ENCODE measurements at places on chromosomes 16 and 17.

GRCh38 chr16:3945751-3946603, 65.5 kb upstream of the CREBBP start:
- DNase-seq = peak; percentile 97

GRCh38 chr16:9957002-9957401, 225.2 kb downstream of the GRIN2A start:
- DNase-seq = no peak

DNA sequence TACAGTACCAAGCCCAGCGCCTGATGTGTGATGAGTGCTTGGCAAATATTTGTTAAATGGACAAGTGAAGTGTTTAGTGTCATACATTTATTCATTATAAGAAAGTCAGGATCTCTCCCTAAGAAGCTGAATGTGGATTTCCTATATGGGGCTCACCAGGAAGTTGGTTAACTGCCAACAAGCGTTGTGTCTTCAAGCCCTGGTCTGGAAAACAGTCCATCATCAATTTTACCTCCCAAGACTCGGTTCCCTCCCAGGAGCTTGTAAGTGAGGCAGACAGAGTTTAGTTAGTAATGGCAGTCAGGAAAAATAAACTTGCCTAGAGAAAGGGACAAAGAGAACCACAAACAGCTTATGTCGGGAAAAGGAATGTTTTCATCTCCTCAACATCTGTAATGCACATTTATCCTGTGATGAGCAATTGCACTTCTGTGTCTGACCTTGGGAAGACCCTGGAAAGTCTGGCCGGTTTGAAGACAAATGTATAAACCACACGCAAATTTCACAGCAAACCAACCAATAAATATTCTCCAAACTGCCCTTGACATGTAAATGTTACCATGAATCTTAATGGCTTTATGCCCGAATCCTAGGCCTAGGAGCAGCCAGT, 28.3 kb downstream of the C16orf95 start:
- DNase-seq = peak; percentile 79

GRCh38 chr16:84585886-84586285, 32.0 kb downstream of the COTL1 start:
- no peak for DNase-seq

- no peak for DNase-seq
Observed at GRCh38 chr17:69547947-69548346, 133.4 kb downstream of the MAP2K6 start.

GRCh38 chr16:27729516-27730304, 179.8 kb downstream of the KATNIP start:
- peak; percentile 87 for DNase-seq

- no peak for DNase-seq
Observed at GRCh38 chr17:73902416-73903181, 258.4 kb upstream of the SDK2 start.

- DNase-seq = no peak
Observed at GRCh38 chr16:625977-626765, 4.6 kb upstream of the WFIKKN1 start.

GRCh38 chr17:65463242-65463641, 98.2 kb downstream of the AXIN2 start:
- DNase-seq = peak; percentile 94

GRCh38 chr17:57627591-57627990, 117.5 kb downstream of the CCDC182 start:
- DNase-seq = no peak

DNA sequence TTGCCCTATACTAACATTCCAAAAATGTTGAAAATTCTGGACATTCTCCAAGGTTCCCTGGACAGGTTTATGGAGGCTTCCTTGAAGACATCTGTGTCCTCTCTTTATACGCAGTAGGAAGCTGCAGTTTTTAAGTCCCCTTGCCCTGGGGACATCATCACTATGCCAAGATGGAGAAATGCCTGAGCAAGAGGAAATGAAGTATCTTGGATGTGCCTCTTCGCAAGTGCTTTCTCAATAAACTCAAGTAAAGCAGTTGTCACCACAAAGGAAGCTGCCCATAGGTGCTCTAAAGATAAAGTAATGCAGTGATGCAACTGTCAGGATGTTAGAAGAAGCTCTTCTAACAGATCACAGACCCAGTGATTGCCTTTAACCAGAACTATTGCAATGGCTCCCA, 71.0 kb downstream of the CDYL2 start:
- DNase-seq = no peak

DNA sequence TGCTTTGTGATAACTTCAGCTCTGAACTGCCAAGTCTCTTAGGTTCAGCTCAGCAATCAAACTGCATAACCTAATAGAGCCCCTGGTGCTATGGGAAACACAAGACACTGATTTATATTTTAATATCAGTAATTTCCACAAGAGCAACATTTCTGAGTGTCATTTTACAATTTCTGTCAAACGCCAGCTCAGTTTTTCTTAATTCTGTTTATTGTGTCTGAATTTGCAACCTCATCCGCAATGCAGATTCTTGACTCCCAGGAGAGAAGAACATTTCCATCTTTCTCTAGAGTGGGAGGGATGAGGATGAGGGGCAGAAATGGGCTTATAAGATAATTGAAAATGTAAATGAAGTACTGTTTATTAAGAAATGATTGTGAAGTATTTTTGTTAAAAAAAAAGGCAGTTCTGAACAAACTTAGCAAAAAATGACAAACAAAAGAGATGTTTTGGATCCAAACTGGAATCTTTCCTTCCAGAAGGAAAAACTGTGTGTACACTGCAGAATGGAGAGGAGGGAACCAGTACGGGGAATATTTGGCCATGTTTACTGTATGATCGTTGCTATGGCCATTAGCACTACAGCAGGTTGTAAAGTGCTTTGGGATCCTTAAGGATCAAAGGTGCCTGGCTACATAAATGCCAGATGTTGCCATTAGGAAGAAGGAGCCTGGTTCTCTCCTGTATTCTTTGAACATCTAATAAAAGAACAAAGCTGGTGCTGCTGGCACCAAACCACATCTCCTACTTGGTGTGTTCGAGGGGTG, 7.4 kb upstream of the PMFBP1 start:
- DNase-seq = no peak

DNA sequence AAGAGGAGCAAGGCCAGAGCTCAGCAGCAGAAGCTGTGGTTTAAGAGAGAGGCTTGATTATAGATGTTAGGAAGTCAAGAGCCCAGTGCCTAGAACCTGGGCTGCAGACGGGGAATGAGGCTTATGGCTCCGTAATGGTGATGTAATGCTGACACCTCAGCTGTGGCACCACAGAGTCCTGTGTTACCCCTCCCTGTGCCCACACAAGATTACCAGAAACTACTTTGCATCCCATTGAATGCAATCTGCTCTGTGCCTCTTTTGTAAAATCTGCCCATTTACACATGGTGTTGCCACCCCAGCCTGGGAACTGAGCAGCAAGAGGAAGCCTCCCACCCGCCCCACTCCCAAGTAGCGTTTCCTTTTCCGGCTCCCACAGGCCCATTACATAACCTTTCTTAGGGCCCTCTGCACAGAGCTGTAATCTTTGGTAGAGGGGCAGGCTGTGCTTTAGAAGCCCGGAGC, 57.0 kb downstream of the PITPNC1 start:
- DNase-seq = no peak

- no peak for DNase-seq
Observed at GRCh38 chr16:24978370-24978914, 36.7 kb downstream of the ARHGAP17 start.

DNA sequence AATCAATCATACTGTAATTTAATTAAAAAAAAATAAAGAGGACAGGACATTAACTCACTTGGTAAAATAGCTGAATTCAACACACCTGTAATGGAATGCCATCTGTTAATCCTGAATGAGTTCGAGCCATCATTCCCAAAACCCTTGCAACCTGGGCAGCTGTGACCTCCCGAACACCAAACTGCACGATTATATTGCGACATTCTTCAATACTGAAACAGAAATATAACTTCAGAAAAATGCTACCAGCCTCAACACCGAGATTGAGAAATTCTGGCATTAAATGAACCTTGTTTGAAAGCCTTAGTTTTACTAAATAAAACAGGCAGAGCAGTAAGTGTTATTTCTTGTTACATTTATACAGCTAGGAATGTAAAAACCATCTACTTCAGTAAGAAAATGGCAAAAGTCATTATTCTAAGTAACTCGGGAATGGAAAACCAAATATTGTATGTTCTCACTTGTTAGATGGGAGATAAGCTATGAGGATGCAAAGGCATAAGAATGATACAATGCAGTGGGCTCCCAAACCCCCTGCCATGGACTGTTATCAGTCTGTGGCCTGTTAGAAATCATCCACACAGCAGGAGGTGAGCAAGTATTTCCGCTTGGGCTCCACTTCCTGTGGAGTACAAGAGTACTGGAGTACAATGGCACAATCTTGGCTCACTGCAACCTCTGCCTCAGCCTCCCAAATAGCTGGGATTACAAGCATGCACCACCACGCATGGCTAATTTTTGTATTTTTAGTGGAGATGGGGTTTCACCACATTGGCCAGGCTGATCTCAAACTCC, 46.5 kb downstream of the CNOT1 start:
- no peak for DNase-seq

GRCh38 chr16:23847948-23848347, 12.2 kb downstream of the PRKCB start:
- no peak for DNase-seq

GRCh38 chr16:82382521-82382920, 212.5 kb upstream of the MPHOSPH6 start:
- no peak for DNase-seq

- DNase-seq = no peak
Observed at GRCh38 chr17:29962656-29963055, 21.2 kb downstream of the EFCAB5 start.

DNA sequence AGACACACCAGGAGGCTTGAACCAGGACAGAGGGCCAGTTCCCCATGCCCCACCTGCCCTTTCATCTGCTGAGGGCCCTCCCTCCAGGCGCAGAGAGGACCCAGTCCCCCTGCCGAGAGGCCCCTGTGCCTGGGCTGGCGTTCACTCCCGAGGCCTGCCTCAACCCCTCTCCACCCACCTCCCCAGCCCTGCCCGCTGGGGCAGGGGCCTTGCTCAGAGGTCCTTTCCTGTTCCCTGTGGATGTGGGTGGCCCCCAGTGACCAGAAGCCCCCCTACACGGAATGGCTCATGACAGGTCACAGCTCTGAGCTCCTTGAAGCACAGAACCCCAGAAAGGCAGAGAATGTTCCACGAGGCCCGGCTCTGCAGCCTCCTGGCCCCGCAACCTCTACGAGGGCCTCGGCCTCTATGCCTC, 6.7 kb downstream of the TMC6 start:
- DNase-seq = no peak

GRCh38 chr17:77579131-77579530, 379.4 kb upstream of the TNRC6C start:
- no peak for DNase-seq

- DNase-seq = no peak
Observed at GRCh38 chr17:3697103-3697476, 1.1 kb upstream of the P2RX5 start.

- DNase-seq = peak; percentile 74
Observed at GRCh38 chr17:43021741-43022512, at the start of gene VAT1. Gene VAT1, minus strand, starts transcription at chr17:43022385. Its CDS starts 63 bp downstream, at chr17:43022322.

DNA sequence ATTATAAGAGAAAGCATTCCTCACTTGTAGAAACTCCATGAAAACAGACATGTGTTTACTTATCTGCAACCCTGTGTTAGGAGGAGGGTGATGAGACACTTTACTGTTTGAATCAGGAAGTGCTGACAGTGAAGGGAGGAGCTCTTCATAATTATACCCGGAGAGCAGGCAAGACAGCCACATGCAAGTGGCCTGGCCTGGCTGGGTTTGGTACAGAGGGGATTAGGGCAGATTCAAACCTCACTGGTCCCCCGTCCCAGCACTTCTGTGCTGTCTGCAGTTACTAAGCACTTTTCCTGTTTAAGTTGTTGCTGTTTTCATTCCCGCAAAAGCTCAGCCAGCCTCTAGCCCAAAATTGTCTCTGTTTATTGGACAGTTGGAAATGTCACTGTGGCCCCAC, 78.5 kb downstream of the WWOX start:
- DNase-seq = no peak

- DNase-seq = no peak
Observed at GRCh38 chr16:56630134-56630533, 2.3 kb upstream of the MT1M start.

- DNase-seq = peak; percentile 88
Observed at GRCh38 chr16:3021449-3022207, 1.5 kb downstream of the TNFRSF12A start.

- DNase-seq = no peak
Observed at GRCh38 chr16:18984435-18985005, 786 bp downstream of the TMC7 start.

- no peak for DNase-seq
Observed at GRCh38 chr16:9124908-9125584, 33.6 kb downstream of the HAPSTR1 start.

DNA sequence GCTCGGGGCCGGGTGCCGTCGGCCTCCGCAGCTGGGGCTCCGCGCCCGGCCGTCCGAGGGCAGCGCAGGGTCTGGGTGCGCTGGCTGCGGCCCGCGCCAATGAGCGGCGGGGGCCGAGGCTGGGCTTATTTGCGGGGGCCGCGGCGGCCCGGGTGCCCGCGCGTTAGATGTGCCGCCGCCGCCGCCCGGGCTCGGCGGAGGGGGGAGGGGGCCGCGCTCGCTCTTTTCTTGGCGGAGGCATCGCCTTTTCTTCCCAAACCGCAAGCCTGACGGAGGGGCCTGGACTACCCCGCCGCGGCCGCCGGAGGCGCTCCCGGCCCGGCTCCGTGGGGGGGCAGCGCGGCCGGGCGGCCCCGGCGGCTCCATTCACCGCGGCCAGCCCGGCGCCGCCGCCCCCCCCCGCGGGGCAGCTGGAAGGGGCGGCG, at the start of gene NOTUM:
NOTUM (minus strand) TSS at position 101 of the 425 bp plus-strand sequence. CDS start 278 bp downstream, outside the sequence.
- DNase-seq = peak; percentile 29

GRCh38 chr17:3754458-3755334, 31.0 kb downstream of the HASPIN start:
- DNase-seq = no peak

- DNase-seq = peak; percentile 31
Observed at GRCh38 chr17:63785556-63785955, 11.6 kb downstream of the DDX42 start.

GRCh38 chr16:804193-805048, 3.9 kb upstream of the GNG13 start:
- DNase-seq = no peak

GRCh38 chr17:63646488-63646806, 24.2 kb downstream of the MAP3K3 start:
- no peak for DNase-seq

DNA sequence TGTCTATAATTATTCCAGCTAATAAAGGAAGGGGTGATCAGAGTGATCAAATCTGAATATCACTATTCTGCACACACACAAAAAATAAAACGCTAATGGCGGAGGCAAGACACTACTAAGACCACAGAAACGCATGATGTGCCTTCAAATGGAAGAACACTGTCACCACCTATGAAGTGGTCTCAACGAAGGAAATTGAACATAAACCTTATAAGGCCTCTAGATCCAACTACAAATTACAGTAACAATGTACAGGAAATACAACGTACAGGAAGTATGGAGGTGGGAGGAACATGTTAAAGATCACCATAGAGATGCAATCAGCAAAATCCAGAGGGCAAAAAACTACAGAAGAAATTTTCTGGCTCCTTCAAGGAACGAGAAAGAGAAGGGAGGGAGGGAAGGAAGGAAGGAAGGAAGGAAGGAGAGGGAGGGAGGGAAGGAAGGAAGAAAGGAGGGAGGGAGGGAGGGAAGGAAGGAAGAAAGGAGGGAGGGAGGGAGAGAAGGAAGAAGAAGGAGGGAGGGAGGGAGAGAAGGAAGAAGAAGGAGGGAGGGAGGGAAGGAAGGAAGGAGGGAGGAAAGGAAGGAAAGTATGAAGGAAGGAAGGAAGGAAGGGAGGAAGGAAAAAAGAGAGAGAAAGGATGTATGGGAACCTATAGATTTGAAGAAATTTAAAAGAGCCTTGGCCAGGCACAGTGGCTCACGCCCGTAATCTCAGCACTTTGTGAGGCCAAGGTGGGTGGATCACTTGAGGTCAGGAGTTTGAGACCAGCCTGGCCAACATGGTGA, 3.1 kb upstream of the SGCA start:
- no peak for DNase-seq
